NCI-H187 treated with DMSO at 0.1 percent for 48 hours (cell line): ENCODE measurements at places on chromosomes 3 and 15.
A peak's percentile ranks its signal among the peaks of the same experiment; 100 is the strongest.

DNA sequence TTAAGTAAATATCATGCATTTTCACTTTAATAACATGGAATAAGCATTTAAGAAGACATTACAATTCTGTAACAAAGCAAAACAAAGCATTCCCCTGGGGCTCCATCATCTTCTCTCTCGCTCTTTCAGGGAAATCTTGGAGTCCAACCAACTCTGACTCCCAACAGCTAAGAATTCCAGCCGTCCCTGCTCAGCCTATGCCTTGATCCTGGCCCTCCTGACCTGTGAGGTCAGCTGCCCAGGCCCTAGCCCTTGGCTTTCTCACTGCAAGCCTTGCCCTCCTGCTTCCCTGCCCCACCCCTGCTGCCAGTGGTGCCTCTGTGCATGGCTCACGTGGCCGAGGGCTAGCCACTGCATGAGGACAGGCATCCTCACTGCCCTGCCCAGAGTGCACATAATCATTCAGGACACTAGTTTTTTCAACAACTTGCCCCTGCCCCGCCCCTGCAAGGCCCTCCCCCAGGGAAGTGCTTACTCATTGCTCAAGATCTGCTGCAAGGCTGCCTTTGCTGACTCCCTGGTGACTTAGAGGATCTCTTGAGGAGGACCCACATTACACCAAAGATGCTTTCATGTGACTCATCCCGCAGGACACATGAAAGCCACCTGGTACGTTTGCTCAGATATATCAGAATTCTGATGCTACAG, 37.6 kb downstream of the MTMR10 start:
- DNase-seq, result no peak

DNA sequence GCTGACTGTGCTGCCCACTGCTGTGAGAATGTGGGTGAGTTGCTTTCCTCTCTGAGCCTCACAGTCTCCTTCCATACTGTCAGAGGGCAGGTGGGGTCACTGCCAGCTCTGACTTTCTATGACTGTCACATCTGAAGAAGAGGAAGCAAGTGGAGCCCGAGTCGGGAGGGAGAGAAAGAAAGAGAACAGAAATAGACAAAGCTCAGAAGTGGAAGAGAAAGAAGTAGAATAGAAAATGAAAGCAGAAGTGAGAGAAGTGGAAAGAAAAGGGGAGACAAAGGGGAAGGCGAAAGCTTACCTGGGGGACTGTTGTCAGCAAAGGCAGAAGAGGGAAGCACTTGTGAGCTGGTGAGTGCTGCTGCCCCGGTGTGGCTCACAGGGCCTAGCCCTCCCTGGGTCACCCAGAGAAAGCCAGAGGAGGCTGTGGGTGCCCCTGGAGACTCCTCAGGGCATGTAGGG, 57.9 kb downstream of the EPHB1 start:
- DNase-seq, result no peak

- no peak for DNase-seq
Observed at GRCh38 chr3:150265305-150265704, 142.8 kb upstream of the TSC22D2 start.

GRCh38 chr3:161371441-161372320, at the start of gene SPTSSB:
TSS of gene SPTSSB (minus strand) at chr3:161371517. CDS start at chr3:161346323, 25,194 bp downstream.
- no peak for DNase-seq

DNA sequence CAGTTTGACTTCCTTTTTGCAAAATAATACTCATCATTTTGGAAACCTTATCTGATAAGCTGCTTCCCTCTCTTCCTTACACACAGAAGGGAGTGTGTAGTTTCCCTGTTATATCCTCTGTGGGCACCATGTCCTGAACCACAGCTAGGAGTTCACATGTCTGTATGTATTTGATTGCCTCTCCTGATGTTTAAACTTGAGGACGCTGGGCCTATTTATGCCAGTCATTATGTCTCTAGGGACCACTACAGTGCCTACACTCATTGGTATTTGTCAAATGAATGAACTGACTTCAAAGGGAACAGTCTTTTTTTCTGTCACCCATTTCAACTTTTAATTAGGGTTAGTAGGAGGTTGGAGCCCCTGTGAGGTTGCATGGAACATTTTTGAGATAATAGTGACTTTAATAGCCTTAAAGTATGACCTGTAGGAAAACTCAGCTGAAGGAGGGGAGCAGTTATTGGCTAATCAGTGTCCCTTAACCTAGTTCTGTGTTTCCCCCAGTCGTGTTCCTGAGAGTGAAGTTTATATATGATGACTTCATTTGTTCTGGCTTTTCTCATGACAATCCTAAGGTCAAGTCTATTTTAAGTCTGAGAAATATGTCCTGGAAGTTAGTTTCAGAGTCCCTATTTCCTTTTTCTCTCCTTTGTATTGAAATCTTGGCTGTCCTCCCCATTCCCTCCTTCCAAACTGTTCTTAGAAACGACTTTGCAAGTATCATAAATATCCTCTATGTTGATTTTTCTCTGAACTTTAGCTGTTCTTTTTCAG, 28.9 kb downstream of the PDE8A start:
- no peak for DNase-seq

DNA sequence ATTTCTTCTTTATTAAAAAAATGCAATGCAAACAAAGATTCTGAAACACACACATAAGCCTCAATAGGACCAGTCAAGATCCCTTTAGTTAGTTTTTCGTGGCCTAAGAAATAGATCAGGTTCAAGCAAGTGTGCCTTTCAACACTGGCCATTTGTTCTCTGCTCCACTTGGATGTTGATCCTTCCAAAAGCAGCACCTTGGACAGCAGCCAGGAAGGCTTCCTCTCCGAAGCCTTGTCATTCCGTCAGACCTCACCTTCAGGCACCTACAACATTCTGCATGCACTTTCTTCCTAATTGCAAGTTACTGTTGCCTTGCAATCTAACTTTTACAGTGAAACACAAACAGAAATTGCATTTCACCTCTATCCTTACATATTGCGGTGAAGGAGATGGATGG, 155.9 kb upstream of the FEZF2 start:
- no peak for DNase-seq

DNA sequence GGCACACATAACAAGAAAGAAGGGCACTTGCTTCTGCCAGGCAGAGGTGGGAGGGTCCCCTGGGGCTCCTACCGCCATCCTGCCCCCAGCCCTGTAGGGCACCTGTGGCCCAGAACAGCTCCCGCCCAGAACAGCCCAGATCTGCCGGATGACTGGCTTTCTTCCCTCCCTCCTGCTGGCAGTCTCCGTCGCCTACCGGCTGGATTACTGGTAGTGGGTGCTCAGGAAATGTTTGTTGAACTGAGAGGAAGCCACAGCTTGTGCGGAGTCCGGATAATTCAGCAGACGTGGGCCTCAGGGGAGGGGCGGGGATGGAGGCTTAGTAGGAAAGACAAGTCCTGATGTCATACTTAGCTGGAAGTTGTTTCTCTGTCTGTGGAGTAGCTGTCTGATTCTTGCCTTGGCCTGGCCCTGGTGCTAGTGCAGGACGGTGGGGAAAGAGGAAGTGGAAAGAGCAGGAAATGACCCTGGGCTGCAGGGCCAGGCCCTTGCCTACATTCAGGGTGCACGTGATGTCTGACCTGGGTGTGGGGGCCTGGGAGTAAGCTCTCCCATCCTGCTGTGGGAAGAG, 6.7 kb downstream of the CCDC9B start:
- DNase-seq, result no peak

GRCh38 chr15:57445872-57446271, 69.6 kb downstream of the CGNL1 start:
- no peak for DNase-seq

DNA sequence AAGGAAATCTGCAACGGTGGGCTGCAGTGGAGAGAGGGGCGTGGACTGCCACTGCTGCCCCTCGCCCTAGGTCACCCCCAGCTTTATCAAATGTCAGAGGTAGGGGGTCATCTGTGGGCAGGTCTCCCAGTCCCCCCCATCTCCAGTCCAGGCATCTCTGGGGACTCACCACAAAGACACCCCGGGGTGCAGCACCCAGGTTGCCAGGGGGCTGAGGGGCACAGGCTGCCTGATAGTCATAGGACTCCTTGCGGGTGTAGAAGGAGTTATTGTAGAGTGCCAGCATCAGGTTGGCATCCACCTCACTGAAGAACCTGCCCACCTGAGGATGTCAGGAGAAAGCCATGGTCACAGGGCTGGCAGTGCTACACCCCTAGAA, 6.5 kb upstream of the TMEM115 start:
- DNase-seq, result no peak

DNA sequence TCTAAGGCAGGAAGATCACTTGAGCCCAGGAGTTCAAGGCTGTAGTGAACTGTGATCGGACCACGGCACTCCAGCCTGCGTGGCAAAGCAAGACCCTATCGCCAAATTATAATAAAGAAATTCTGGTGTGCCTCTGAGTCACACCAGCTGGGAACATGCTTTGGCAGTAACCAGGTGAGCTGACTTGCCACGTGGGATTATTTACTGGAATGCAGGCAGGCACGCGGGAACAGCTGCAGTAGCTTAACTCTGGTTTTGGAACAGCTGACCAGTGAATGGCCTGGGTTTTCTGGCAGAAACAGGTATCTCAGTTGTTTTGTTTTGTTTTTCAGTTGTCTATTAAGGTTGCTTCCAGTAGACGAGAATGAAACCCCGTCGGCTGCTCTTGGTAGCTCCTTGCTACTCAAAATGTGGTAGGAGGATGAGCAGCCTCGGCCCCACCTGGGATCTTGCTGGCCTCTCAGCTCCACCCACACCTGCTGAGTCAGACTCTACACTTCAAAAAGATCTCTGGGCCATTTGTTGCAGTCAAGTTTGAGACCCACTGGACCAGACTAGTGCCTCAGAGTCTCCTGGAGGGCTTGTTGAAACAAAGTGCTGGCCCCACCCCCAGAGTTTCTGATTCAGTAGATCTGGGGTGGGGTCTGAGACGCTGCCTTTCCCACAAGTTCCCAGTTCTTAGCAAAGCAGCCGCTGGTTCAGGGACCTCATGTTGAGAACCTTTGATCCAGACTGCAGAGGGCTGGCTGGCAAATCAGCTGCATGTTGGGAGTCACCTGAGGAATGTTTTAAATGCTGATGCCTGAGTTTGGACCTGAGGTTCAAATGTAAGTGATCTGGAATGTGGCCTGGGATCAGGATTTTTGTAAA, 26.6 kb downstream of the IDH2 start:
- DNase-seq, result no peak

- DNase-seq, result no peak
Observed at GRCh38 chr3:171556148-171556547, 95.9 kb upstream of the TNIK start.

DNA sequence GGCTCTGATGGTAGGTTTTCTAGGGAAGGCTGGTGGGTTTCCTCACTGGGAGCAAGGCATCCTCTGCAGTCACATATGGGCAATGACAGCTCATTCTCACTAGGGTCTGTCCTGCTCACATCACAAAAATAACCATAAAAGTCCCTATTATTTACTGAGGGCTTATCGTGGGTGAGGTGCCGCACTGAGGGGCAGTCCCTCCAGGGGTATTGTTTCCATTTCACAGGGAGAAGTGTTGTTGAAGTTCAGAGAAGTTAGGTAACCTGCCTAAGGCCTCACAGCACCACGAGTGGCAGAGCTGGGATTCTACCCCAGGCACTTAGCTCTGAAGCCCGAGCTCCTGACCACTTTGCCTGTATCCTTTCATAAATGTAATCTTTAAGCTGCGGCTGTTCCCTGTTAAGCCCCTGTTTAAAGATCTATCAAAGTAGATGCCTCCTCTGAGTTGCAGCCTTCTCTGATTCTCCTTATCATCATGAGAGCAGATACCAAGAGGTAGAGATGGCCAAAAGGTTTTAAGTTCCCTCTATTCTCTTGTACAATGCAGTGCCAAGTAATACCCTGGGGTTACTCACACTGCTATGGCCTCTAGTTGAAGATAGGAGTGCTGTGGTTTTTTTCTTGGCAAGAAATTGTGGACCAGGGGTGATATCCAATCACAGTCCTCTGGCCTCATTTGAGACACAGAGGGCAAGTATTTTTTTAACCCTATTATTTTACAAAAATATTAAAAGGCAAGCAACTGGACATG, 107.0 kb downstream of the RPLP1 start:
- DNase-seq, result no peak

- no peak for DNase-seq
Observed at GRCh38 chr15:99982662-99983061, 249.4 kb upstream of the LYSMD4 start.

DNA sequence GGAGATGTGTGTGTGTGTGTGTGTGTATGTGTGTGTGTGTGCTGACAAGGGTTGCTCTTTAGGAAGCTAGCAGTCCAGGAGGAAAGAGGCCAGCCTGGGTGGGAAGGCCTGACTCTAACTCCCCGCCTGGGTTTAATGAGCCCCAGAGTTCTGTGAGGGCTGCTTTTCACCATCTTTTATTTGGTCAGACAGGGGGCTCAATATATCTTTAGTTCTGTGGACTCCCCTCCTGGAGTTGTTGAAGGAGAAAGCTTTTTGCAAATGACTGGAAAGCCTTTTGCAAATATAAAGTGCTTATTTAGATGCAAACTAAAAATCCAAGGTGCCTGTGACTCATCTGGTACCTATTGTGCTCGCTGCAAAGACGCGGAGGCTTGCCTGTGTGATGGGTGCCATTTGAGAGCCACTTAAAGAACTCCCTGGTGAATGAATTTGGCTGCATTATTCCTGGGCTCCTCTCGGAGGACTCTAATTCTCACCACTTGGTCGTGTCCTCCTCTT, 24.5 kb downstream of the DRD3 start:
- DNase-seq, result no peak

GRCh38 chr3:23085261-23085660, 117.9 kb upstream of the UBE2E2 start:
- DNase-seq, result no peak

DNA sequence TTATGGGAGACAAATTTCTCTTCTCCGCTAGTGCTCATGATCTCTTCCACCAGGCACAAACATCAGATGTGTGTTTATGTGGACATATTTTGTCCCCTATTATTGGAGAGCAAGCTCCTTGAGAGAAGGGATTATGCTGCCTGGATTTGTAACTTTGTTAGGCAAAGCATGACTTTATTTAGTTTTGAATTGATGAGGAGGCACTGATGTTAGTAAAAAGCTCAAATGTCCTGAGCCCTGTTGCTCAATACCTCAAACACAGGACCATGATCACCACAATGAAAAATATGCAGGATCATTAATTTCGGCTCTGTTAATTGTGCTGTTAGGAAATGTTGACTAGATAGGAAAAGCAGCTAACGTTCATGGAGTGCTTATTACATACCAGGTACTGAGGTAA, 29.1 kb downstream of the SCG5 start:
- DNase-seq, result no peak

- no peak for DNase-seq
Observed at GRCh38 chr3:52847726-52848125, 12.9 kb upstream of the MUSTN1 start.

DNA sequence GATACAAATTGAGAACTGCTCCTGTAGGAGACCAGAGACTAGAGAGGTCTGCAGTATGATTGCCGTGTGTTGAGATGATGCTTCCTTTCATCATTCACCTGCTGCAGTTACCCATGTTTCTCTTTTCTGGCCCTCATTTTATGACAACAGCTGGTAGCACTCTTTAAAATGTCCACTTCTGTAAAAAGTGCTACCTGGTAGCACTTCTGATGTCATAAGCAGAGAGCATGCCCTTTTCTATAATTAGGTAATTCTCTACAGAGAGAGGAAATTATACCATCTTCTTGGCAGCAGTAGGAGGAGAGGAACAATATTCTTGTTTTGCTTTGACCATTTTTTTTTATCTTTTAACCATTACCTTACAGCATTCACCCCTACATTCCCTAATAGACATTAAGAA, 123.8 kb downstream of the PPM1L start:
- peak; percentile 7 for DNase-seq
